ENCODE measurements at places on chromosomes 12 and 14. TPM values are rescaled to one million over a fixed set of nuclear protein-coding genes. Genes with fewer than 3 reads are reported as not detected.
A peak's percentile ranks its signal among the peaks of the same experiment; 100 is the strongest.

The ITGB7 gene
- total RNA-seq = 3.7 TPM

The IAPP gene
- total RNA-seq = not detected

The SLC7A8 gene
- total RNA-seq = 68.5 TPM

GRCh38 chr12:113241191-113242025 lies 20.1 kb downstream of the TPCN1 start:
- peak overlapping the region; percentile 91 for H3K27ac ChIP-seq
- no peaks in the 10 kb centered on the region for H3K27me3 ChIP-seq
- peaks cover 91% of the 10 kb centered on the region for H3K4me1 ChIP-seq

The SDR39U1 gene
- 43.2 TPM for total RNA-seq

GRCh38 chr14:105026802-105027563 lies 6.1 kb upstream of the CDCA4 start:
- no peaks in the 10 kb centered on the region for H3K27me3 ChIP-seq
- H3K4me1 ChIP-seq = peaks cover 14% of the 10 kb centered on the region

The TMEM253 gene
- not detected for total RNA-seq

All from vagina (tissue), 2 donors.